EH (cell line): ENCODE measurements at places on chromosomes 7 and 10.
A peak's percentile ranks its signal among the peaks of the same experiment; 100 is the strongest.

GRCh38 chr10:104255311-104255981 lies 754 bp downstream of the GSTO1 start:
- DNase-seq: peak; percentile 88

GRCh38 chr7:4650433-4651047 lies 31.6 kb upstream of the FOXK1 start:
- peak; percentile 9 for DNase-seq

DNA sequence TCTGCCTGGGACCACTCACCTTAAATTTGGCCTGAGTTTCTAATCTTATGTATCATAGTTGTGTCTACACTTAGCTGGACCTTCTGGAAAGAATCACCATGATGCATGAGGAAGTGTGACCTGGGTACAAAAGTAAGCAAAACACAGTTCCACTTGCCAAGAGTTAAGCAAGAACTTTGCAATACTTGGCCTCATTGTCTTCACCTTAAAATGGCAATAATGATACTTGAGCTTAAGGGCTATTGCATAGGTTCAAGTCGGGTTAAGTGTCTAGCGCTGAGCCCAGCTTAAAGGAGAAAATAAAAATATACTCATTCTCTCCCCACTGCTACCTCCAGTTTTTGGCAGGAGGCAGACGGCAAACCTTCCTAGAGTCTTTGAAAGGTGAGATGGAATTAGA lies 133.9 kb upstream of the BMPER start:
- no peak for DNase-seq

DNA sequence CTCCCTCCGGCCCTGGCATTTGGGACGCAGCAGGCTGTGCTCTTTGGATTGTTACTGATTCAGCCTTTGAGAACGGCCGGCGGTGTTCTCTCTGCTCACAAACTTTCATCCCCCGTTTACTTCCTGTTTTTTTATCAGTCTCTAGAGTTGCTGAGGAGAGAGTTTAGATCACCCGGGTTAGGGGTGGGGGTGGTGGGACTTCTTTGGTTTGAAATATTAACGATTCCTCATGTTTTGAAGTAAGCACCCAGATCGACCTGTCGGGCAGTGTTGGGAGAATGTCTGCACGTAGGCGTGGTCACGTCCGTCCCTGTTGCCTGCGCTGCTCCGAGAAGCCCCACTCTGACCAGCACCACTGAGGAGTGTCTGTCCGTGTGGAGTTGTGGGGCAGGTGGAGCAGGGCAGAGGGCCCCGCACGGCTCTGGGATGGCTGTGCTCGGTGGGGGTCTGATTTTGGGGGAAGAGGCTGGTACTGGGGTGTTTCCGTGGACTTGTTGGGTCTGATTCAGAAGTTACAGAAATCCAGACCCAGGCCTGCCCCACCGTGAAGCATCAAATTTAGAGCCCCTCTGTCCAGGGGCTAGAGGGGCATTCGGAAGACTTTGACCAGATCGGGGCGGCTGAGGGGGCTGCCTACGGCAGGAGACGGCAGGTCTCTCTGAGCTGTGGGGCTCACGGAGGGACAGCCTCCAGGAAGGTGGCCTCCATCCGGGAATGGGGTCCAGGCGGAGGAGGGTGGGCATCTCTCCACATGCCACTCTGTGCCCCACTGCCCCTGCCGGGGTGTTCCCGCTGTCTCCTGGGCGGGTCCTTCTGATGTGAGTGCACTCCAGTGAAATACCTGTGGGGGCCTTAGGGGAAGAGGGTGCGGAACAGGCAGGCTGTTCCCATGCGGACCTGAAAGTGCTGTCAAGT lies 7.4 kb downstream of the INPP5A start:
- no peak for DNase-seq

DNA sequence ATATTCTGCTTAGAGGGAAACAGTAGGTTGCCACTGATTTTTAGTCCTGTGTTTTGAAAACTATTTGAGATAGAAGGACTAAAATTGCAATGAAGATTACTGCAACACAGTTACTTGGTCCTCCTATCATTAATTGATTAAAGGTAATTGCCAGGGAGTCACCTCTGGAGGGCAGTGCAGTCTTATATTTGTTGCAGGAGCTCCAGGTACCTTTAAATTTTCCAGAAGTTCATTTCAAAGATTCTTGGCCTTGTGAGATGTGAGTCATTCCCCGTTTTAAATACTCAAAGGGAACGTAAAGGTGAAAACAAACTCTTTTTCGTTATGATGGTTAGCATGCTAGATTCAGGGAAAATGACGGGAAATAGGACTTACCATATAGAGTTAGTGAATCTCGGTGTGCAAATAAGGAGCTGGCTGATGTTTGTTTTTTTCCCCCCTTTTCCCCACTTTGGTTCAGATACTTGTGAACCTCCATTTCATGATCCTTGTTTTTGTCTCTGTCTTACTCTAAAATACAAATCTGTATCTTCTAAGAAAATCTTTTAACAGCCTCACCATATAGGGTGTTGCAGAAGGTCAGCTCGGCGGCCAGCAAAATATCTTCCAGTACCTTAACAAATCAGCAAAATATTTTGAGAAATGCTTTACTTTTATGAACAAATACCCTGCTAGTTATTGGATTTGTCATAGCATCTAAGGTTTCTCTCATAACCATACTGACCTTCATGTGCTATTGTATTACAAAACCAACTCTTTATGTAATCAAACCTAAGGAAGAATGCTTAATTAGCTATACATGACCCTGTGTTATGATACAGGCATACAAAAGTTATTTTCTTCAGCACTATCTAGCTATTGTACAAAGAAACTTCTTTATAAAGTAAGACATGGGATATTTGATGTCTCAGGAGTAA lies 143.0 kb upstream of the HDAC9 start:
- peak; percentile 77 for DNase-seq

DNA sequence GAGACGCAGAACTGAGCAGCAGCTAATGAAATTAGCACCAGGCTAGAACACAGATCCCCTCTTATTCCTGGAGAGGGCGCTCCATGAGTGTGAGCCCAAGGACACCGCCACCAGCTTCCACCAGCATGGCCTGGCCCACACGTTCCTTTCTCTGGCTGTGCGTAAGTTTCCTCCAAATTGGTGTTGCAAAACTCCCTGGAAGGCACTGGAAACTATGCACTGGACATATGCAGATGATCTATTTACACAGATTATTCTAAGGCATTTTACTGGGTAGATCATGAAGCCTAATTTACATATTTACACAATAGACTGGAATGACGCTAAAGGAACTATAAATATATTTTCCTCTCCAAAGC lies 455.6 kb upstream of the FOXK1 start:
- DNase-seq: no peak

DNA sequence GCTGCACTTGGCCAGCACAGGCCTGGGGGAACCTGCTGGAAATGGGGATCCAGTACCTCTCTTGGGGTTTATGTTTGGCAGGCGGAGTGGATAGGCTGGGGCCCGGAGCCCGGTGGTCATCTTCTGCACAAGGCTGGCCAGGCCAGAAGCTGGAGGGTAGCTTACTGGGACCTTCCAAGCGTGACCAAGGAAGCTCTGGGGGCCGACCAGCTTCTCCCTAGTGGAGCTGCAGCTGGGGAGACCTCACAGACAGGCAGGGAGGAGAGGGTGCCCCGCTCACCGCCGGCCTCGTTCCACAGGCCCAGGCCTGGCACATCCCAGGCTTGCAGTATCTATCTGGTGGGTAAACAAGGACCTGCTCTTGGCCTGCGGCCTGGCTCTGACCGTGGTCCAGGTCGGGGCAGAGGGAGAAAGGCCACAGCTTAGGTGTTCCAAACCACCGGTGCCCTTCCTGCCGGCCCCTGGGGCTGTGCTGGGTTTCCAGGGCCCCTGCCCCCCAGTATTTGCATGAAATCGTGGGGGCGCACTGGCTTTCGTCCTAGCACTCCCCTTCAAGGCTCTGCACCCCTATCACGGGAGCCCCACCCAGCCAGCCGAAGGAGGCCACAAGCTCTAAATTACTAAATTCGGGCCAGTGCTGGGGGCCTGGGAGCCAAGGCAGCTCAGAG lies 1.5 kb upstream of the ELFN1 start:
- no peak for DNase-seq

- no peak for DNase-seq
Observed at GRCh38 chr7:30787486-30787885, 16.3 kb downstream of the MINDY4 start.

- DNase-seq: no peak
Observed at GRCh38 chr7:151346470-151346769, 4.8 kb downstream of the NUB1 start.

DNA sequence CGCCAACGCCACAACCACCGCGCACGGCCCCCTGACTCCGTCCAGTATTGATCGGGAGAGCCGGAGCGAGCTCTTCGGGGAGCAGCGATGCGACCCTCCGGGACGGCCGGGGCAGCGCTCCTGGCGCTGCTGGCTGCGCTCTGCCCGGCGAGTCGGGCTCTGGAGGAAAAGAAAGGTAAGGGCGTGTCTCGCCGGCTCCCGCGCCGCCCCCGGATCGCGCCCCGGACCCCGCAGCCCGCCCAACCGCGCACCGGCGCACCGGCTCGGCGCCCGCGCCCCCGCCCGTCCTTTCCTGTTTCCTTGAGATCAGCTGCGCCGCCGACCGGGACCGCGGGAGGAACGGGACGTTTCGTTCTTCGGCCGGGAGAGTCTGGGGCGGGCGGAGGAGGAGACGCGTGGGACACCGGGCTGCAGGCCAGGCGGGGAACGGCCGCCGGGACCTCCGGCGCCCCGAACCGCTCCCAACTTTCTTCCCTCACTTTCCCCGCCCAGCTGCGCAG lies 424 bp downstream of the EGFR start:
- peak; percentile 54 for DNase-seq

- peak; percentile 42 for DNase-seq
Observed at GRCh38 chr7:96388166-96388565, 66.3 kb upstream of the SLC25A13 start.

DNA sequence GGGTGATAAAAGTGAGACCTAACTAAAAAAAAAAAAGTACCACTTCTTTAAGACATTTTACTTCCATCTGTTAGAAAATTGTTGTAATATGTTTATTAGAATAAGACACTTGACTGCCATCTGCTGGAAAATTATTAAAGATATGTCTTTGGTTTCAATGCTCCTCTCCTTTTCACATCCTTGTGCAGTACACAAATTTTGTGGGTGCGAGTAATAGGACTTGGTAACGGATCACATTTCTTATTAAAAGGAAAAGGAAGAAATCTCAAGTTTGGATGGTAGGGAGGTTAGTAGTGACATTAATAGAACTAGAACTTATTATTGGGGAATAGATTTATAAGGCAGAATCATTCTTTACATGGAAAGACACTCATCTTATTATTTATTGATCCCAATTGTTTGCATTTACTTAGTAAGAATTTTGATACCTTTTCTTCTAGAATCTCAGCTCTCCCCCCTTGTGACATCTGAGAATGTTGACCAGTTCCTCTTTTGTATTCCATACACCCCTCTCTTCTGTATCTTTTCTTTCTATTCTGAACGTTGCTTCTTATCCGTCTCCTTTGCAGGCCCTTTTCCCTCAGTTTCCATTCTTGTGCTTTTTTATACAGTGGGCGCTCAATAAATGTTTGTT lies 43.0 kb upstream of the RPA3 start:
- DNase-seq: peak; percentile 64

- DNase-seq: no peak
Observed at GRCh38 chr10:82190432-82191260, 315.7 kb downstream of the NRG3 start.

- DNase-seq: no peak
Observed at GRCh38 chr7:128066858-128067257, 35.6 kb upstream of the LRRC4 start.

- DNase-seq: no peak
Observed at GRCh38 chr7:133117452-133117851, 35.6 kb upstream of the CHCHD3 start.

GRCh38 chr10:102962267-102962666 lies 44.2 kb downstream of the CNNM2 start:
- peak; percentile 51 for DNase-seq

GRCh38 chr7:151095123-151095797 lies 9.0 kb downstream of the AGAP3 start:
- DNase-seq: no peak

DNA sequence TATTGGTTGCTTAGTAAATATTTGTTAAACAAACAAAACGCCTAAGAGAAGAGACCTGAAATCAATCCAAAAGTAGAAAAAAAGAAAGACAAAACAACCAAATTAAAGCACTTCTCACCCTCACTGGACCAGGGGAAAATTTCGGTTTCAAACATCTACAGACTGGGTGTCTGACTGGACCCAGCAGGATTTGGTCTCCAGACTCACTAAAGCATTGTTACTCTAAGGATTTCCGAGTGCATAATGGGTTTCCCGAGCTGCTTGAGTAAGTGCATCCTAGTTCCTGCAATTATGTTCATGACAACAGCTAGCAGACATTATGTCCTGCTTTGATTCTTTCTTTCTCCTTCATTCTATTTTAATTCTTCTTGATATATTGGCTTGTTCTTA lies 51.8 kb upstream of the FAM3C start:
- no peak for DNase-seq

- DNase-seq: no peak
Observed at GRCh38 chr10:47195274-47195885, 104.6 kb upstream of the GDF10 start.

GRCh38 chr10:122417667-122418066 lies 36.8 kb upstream of the ARMS2 start:
- DNase-seq: peak; percentile 51

DNA sequence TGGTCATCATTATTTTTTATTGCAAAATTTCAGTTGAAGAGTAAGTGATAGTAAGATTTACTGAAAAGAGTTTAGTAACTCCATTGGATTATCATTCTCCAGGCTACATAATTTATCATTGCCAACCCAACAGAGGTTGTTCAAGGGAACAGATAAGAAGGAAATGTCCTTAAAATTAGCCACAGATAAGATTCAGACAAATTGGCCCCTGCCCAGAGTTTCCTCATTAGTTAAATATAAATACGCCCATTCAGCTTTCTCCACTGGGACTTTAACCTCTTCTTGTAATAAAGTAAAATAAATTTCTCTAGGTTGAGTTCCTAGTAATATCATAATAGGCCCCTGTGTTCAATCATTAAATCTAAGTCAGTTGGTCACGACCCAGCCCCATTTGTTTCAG lies 27.7 kb upstream of the PHYHIPL start:
- DNase-seq: no peak

DNA sequence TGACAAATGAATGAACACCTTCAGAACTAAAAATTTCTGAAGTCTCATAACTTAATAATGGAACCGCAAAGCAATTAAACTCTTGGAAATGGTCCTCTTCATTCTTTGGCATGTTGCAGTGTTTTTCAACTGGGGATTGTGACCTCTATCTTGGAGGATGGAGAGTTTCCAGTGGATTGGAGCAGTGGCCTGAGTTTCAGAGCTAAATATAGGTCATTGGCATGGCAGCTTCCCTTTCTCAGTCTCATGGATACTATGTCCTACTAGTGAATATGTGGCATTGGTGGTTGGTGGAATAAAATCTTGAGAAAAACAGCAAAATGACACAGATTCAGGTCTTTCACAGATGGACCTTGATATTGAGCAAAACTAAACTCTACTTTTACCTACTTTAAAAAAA lies 24.1 kb upstream of the EPC1 start:
- DNase-seq: no peak

- no peak for DNase-seq
Observed at GRCh38 chr7:157009170-157009777, 1.2 kb downstream of the MNX1 start.
